ENCODE measurements at places on chromosomes 2 and 18.

DNA sequence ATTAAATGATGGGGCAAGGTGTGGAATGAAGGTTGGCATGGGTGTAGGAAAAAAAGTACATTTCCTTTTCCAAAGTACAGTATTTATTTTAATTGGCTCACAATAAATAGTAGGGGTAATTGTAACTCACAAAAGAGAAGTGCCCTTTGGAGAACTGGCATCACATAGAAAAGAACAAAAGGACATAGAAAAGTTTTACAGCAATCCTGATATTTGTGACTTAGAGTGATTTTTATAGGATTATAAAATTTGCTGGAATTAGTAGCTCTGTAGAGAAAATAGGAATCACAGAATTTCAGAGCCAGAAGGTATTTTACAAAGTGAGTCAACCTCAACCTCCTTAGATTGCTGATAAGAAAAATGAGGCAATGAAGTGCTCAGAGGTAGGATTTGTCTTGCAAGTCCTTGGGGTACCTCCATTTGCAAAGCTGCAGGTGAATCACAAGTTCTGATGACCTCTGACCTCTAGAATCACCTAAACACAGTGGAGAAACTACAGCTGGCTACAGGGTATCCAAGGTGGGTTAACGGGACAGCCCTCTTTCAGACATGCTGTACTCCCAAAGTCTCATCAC is 133.6 kb downstream of the SOCS6 start:
- DNase-seq: no peak

GRCh38 chr2:132937629-132938028 is 267.6 kb upstream of the LYPD1 start:
- no peak for DNase-seq

GRCh38 chr2:56133441-56133840 is 50.3 kb upstream of the CCDC85A start:
- DNase-seq: no peak

GRCh38 chr2:70440621-70441020 is 113.0 kb downstream of the TGFA start:
- no peak for DNase-seq

- no peak for DNase-seq
These were observed 143.9 kb downstream of the L3MBTL4 start for GRCh38 chr18:6270771-6271216.

DNA sequence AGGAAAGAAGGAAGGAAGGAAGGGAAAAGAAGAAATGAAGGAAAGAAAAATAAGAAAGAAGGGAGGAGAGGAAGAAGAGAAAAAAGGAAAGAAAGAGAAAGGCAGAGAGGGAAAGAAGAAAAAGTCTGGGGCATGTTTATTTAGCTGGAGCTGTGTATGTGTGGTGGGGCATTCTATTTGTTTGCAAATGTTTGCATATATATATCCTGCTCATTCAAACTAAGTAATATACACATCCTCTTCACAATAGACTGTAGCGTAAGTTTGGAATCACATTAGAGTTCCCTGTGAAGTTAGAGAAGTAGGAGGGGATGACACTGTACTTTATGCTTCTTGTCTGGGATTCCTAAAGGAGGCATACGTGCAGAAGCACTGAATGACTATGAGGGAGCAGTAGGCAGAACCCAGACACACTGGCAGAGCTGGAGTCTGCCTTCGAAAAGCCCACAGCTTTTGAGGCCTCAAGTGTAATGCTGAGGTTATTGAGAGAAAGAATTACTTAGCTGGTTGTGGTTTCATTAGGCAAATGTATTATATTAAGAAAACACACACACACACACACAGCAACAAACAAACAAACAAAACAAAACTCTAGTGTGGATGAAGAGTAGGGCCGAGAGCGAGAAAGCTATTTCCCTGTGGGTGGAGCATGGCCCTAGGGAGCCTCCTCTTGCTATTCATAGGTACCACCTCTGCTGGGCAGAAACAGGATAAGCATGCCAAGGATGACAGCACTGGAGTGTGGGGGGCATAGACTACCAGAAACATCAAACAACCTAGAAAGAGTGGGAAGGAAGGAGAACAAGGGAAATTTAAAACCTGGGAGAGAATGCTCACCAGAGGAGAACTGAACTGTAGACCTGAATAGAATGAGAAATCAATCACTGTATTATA is 905.1 kb upstream of the NXPH2 start:
- DNase-seq: no peak

- DNase-seq: no peak
These were observed 26.3 kb downstream of the B4GALT6 start for GRCh38 chr18:31657823-31658669.

- DNase-seq: no peak
These were observed 266.3 kb upstream of the AGAP1 start for GRCh38 chr2:235227590-235227989.

- DNase-seq: no peak
These were observed 38.0 kb downstream of the TSHZ1 start for GRCh38 chr18:75248426-75249174.

- DNase-seq: no peak
These were observed 466.7 kb upstream of the MYT1L start for GRCh38 chr2:2797797-2798196.

DNA sequence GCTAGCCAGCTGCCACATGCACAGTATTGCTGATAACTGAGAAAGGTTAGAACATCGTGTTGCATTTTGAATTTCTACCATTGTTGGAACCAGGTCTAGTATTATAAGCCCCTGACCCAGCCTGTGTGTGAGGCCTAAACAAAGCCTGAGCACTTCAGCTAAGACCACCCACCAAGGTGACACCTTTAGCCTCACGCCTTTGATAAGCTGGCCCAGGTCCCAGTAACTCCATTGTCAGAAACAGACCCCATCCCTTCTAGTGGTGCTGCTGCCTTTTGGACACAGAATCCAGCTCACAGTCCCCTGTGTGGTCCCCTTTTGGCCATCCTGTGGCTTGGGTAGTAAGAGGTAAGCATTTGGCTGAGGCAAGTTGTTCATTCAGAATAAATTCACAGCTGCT is 1.6 kb downstream of the ELMOD3 start:
- no peak for DNase-seq

DNA sequence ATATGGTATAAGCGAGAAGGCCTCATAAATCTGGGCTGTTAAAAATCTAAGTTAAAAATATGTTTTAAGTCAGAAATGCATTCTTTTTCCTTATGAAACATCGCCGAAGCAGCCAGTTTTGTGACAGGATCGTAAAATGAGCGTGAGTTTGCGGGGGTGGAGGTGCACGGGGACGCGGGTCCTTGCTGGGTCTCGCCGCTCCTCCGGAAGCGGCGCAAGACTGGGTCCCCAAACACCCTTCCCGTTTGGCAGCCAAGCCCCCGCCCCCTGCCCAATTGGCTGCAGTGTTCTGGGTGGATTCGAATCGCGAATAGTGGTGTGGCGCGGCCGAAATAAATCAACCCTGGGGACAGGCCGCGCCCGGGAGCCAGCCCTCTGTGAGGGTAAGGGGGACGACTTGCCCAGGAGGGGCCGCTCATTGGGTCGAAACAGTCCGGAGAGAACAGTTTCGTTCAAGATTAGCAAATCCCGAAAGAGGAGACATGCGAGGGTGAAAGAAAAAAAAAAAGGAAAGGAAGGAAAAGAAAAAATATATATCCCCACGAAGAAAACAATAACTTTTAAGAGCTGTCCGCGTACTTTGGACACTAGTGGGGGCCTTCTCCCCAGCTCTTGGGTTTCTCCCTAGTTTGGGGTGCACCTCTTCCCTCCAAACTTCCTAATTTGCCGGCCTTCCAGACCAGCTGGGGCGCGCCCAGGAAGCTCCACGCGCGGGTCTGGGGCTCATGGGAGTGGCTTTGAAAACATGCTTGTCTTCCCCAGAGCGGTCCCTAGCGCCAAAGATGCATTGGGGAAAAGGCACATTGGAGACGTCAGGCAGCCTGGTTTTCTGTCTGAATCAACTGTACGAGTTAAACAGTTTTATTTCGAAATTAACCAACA is 3.1 kb upstream of the GATA6 start:
- DNase-seq: no peak

GRCh38 chr18:4102901-4103300 is 352.2 kb downstream of the DLGAP1 start:
- DNase-seq: no peak

- no peak for DNase-seq
These were observed 211.4 kb downstream of the PRKCE start for GRCh38 chr2:45862843-45863242.
